ENCODE measurements at places on chromosomes 5 and 9.

DNA sequence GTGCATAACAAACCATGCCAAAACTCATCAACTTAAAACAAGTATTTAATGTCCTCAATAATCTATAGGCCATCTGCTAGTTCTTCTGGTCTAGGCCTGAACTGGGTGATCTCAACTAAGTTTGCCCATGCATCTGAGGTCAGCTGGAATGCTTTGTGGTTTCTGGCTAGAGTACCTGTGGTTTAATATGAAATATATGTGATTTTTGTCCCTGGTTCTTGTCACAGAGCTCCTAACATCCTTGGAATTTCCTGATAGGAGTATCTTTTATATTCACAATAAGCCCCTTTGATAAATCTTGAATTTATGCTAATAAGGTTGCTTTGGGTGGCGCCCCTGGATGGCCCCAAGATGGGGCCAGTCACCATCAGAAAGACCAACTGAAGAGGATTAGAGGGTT is 535.9 kb downstream of the DNAH5 start:
- DNase-seq = no peak

- no peak for DNase-seq
Observed at GRCh38 chr9:107169796-107170195, 113.3 kb upstream of the RAD23B start.

GRCh38 chr5:158769079-158769478 is 330.6 kb downstream of the EBF1 start:
- no peak for DNase-seq

- no peak for DNase-seq
Observed at GRCh38 chr5:176183321-176184074, 54.7 kb upstream of the SIMC1 start.

DNA sequence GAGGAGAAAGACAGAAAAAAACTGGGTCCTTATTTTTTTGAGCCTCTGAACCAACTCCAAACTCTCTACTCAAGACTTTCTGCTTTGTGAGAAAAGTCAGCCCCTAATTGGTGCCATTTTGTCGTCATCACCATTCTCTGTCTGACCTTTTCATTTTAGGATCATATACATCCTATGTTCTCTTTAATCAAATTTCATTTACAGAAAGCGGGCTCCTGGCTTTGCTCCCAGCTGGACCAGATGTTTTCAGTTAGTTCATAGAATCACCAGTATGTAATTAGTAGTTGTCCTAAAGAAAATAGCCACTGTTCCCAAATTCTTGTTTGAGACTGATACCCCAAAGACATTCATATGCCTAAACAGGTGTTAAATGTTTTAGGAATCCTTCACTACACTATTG is 28.6 kb upstream of the SLCO4C1 start:
- DNase-seq = no peak

- no peak for DNase-seq
Observed at GRCh38 chr5:145579301-145579700, 255.8 kb downstream of the PRELID2 start.

DNA sequence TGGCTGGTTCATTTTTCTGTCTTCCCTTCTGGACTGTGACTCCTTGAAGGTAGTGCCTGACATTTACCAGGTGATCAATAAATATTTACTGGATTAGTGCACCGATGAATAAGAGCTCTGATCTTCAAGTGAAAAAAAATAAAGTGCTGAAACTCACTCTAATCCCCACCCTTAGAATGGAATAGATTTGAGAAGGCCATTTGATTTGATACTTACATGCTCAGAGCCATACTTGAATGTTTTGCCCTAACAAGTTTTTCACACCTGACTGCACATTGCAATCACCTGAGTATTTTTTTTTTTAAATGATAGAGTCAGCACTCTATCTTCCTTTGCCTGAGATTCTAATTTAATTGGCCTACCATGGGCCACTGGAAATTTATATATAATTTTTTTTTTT is 105.7 kb downstream of the LRRC70 start:
- no peak for DNase-seq

DNA sequence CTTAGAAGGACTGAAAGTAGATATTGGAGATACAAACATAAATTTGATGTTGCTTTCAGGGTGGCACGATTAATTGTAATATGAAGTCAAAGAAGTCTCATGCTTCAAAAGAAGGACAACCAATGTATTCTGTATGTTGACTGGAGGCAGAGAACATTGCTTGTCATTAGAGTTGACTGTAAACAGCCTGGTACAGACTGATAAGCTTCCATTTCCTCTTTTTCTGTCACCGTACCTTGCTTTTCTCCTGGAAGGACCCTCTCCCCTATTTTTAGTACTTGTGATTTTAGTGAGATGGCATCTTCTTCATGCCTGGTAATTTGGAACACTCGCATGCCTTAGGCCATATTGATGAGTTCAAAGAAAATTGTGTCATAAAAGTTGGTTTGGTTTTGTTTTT is 809.4 kb downstream of the PRELID2 start:
- DNase-seq = no peak

Measured in ELF-1 (cell line).